ENCODE measurements at places on chromosomes 11 and 22. TPM values are rescaled to one million over a fixed set of nuclear protein-coding genes. Genes with fewer than 3 reads are reported as not detected.

SPI1 gene
- total RNA-seq: not detected

SRSF8 gene
- 6.9 TPM for total RNA-seq

TBX1 gene
- 2.8 TPM for total RNA-seq

SYTL2 gene
- total RNA-seq: 5.2 TPM

TCIRG1 gene
- 76.0 TPM for total RNA-seq

PGA5 gene
- not detected for total RNA-seq

CNIH2 gene
- total RNA-seq: not detected

CD44 gene
- total RNA-seq: 242 TPM

PATL1 gene
- total RNA-seq: 19.1 TPM

KREMEN1 gene
- 5.7 TPM for total RNA-seq

SLC22A25 gene
- total RNA-seq: not detected

FZD4 gene
- total RNA-seq: 50.2 TPM

FGF19 gene
- not detected for total RNA-seq
